ENCODE measurements at places on chromosomes 2 and 18.

- DNase-seq = no peak
Measured at GRCh38 chr18:72899338-72899737, 31.6 kb upstream of the NETO1 start.

- peak; percentile 30 for DNase-seq
Measured at GRCh38 chr18:34971313-34971712, 69.9 kb upstream of the MAPRE2 start.

DNA sequence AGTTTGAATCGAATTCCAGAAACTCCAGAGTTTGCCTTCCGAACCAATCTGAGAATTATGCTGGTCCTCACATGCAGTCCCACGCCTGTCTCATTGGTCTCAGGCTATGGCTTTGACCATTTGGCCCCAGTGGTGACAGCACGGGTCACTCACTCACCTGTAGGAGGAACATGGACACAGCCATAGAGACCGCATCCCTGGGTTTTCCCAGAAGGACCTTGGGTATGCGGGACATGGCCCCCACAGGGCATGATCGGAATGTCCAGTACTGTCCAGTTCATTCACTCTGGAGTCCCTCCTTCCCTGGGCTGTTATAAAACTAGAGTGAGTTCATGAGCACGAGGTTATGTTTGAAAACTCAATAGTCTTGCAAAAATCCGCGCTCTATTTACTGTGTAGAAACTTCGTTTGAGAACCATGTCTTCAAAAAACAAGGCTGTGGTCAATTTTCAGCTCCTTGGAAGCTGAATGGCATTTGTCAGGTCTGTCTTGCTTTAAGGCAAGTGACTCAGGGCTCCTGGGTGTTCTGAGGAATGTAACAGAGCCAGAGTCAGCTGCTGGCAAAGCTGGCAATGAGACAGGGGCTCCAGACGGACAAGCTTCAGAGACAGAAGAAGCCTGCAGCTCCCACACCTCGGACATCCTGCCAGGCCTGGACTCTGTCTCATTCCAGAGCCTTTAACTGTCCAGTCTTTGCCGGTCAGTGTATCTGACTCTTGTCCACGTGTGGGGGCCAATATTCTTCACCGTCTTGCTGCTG lies 86.7 kb upstream of the TMEM18 start:
- peak; percentile 9 for DNase-seq

- DNase-seq = no peak
Measured at GRCh38 chr2:21427606-21428005, 303.8 kb downstream of the TDRD15 start.

DNA sequence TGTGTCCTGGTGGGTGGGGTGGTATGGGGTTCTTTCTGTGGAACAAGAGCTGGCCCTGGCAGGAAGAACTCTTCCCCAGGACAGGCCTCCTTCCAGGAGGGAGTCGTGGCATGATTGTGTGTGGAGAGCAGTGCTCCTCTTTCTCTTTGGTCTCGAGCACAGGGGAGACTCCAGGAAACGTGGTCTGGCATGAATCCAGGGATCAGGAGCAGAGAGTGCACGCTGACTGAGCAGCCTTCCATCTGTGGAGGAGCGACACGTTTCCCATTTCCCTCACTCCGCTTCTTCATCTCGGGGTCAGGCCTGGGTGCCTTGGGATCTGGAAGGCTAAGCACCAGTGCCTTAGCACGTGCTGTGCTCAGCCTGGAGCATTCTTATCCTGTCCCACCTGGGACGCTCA lies 132.0 kb upstream of the HDAC4 start:
- DNase-seq = no peak
